ENCODE measurements at places on chromosomes 3 and 15.
A peak's percentile ranks its signal among the peaks of the same experiment; 100 is the strongest.

- DNase-seq = no peak
Observed at GRCh38 chr15:101600035-101600434, 52.1 kb downstream of the TM2D3 start.

- no peak for DNase-seq
Observed at GRCh38 chr3:176867681-176868663, 329.3 kb downstream of the TBL1XR1 start.

GRCh38 chr15:71660501-71660900 lies 149.9 kb upstream of the NR2E3 start:
- DNase-seq = no peak

- no peak for DNase-seq
Observed at GRCh38 chr3:105513042-105513441, 146.3 kb downstream of the ALCAM start.

DNA sequence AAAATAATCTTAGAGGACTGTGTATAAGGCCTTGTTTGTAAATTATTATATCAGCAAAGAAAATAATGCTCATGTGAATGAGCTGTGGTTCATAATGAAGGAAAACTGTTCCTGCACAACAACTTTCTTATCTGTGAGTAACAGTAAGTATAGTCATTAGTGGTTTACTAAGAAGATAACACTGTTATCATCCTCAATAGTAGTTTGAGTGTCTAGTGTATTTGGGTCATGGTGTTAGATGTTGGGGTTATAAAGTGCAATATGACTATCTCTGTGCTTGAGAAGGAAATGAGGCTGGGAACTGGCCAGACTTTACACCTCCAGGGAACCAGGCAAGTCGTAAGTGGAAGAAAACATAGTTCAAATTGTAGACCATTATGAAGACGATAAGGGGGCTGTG lies 15.6 kb downstream of the VPS8 start:
- no peak for DNase-seq

DNA sequence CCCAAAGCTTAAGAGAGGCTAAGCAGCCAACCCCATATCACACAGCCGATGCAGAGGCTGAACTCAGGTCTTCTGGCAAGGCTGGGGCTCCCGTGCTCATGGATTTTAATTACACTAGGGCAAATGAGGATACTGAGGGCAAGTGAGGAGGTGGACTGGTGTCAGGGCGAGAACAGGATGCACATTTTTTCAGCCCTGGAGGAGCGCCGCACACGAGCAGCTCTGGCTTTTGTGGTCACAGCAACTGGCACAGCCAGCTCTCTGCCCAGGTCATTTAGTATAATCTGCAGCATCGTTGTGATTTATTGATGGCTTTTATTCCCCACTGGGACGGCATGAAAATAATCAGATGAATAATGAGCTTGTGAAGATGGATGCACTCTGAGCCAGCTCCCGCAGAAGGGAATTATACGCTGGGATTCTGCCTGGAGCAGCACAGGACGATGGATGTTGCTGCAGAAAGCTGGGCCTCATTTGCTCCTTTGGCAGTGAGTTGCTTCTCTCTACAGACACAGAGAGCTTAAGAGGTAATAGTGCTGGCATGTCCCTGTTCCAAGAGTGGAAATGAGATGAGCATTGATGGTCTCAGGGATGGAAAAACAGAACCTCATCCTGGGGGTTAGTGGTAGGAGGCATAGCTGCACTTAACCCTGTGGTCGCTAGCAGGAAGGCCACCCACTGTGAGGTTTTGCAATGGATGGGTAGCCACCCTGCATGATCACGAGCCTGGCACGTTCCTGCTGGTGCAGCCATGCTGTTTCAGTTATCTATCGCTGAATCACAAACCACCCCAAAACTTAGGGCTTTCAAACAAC lies 135.4 kb downstream of the UACA start:
- peak; percentile 25 for DNase-seq

DNA sequence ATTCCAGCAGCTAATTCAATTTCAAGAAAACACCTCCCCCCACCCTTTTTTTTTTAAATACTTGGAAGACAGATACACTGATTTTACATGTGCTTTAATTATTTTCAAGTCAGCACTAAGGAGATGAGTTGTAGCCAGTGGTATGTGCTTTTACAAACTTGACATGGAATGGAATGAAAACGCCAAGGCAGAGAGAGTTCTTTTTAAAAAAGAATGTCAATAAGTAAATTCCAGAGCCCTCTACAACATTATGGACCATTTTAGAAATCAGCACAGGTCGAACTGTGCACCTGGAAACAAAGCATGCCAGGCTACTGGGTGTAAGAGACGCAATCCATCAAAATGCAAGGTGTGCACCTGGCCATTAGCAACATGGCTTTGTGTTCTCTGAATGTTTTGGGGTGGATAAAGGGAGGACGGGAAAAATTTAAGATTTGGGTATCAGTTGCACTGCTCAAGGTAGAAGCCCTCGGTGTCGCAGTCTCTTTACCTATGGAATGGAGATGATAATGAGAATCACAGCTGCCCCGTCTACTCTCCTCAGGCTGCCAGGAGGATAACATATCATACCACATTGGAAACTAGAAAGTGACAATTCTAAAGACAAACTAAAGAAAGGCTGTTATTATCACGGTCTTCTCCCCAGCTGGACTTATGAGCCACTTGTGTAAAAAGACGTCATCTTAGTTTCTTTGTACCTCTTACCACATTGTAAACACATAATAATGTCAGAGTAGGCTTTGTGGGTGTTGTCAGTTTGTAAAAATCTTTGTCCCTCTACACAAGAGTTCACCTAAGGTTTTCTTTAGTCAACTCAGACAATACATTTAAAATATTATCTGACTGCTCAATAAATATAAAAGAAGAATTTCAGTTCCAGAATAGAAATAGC lies 107.4 kb upstream of the PRICKLE2 start:
- no peak for DNase-seq

DNA sequence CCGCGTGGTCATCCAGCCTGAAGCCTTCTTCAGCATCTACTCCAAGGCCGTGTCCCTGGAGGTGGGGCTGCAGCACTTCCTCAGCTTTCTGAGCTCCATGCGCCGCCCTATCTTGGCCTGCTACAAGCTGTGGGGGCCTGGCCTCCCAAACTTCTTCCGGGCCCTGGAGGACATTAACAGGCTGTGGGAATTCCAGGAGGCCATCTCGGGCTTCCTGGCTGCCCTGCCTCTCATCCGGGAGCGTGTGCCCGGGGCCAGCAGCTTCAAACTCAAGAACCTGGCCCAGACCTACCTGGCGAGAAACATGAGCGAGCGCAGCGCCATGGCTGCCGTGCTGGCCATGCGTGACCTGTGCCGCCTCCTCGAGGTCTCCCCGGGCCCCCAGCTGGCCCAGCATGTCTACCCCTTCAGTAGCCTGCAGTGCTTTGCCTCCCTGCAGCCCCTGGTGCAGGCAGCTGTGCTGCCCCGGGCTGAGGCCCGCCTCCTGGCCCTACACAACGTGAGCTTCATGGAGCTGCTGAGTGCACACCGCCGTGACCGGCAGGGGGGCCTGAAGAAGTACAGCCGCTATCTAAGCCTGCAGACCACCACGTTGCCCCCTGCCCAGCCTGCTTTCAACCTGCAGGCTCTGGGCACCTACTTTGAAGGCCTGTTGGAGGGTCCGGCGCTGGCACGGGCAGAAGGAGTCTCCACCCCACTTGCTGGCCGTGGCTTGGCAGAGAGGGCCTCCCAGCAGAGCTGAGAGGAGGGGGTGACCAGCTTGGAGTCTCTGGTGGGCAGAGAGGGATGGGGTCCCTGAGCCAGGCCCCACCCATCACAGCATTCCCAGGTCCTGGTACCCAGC lies 37.9 kb downstream of the GOLGA6A start:
- no peak for DNase-seq

DNA sequence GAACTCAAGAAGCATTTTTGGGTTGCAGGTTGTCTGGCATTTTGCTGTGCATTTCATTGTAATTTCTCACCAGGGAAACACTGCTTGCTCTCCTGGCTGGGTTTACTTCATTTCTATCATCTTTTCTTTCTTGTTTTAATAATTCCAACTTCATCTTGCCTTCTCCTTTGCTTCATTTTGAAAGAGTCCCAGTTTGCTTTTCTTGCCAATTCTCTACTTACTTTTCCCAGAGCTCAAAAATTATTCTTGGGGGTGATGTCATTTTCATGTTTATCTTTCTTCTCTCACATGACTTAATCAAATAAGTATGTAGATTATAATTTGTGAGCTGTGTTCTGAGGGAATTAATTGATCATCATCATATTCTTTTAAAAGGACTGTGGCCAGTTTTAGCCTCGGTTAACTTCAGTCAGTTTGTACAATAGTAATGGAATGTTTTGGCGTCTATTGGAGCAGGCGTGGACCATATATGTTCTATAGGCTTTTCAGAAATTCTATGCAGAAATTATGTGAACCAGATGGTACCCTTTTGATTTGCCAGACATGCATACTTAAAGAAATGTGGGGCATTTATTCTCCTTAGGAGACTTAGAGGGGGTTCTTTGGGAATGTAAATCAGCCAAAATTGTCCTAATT lies 30.1 kb downstream of the SH3GL3 start:
- no peak for DNase-seq

- peak; percentile 89 for DNase-seq
Observed at GRCh38 chr3:46892285-46893145, 15.0 kb downstream of the PTH1R start.

GRCh38 chr3:107965136-107965655 lies 125.6 kb downstream of the CD47 start:
- DNase-seq = no peak

DNA sequence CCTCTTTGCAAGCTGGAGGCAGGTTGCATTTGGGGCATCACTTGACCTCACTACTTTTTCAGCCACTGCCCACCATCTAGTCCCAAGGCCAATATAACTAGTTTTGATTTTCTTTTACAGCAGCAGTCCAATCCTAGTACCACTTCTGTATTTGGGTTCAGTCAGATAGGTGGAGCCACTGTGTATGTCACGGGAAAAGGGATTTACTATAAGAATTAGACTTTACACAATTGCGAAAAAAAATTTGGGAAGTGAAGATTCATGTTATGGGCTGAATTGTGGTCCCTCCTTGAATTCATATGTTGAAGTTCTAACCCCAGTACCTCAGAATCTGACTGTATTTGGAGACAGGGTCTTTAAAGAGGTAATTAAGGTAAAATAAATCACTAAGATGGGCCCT lies 37.4 kb upstream of the NMNAT3 start:
- no peak for DNase-seq

GRCh38 chr15:70466895-70467529 lies 296.3 kb downstream of the UACA start:
- DNase-seq = peak; percentile 73

GRCh38 chr15:88108991-88109390 lies 147.5 kb downstream of the NTRK3 start:
- DNase-seq = peak; percentile 13

DNA sequence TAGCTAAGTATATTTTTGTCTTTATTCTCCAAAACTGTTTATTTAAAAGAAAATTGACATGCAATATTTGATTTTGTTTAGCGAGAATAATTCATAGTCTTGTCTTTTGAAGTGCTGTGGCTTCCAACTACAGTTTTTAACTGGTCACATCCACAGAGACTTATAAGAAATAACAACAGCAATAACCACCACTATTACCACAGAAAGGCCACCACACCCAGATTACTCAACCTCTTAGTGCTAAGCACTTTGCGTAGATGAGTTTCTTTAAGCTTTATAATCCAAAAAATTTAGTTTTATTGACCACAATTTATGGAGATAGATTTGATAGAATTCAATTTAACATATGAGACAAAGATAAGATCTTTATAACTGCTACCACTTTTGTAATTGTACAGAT lies 468.4 kb upstream of the UBE2E2 start:
- no peak for DNase-seq

DNA sequence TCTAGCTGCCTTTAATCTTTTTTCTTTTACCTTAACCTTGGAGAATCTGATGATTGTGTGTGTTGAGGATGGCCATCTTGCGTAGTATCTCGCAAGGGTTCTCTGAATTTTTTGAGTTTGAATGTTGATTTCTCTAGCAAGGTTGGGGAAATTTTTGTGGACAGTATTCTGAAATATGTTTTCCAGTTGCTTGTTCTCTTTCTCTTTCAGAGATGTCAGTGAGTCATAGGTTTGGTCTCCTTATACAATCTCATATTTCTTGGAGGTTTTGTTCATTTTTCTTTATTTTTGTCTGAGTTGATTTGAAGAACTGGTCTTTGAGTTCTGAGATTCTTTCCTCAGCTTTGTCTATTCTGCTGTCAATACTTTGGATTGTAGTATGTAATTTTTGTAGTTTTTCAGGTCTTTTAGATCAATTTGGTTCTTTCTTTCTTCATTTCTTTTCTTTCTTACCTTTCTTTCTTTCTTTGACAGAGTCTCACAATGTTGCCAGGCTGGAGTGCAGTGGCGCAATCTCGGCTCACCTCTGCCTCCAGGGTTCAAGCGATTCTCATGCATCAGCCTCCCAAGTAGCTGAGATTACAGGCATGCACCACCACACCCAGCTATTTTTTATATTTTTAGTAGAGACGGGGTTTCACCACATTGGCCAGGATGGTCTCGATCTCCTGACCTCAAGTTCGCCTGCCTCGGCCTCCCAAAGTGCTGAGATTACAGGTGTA lies 366.4 kb upstream of the RASGRP1 start:
- DNase-seq = no peak

DNA sequence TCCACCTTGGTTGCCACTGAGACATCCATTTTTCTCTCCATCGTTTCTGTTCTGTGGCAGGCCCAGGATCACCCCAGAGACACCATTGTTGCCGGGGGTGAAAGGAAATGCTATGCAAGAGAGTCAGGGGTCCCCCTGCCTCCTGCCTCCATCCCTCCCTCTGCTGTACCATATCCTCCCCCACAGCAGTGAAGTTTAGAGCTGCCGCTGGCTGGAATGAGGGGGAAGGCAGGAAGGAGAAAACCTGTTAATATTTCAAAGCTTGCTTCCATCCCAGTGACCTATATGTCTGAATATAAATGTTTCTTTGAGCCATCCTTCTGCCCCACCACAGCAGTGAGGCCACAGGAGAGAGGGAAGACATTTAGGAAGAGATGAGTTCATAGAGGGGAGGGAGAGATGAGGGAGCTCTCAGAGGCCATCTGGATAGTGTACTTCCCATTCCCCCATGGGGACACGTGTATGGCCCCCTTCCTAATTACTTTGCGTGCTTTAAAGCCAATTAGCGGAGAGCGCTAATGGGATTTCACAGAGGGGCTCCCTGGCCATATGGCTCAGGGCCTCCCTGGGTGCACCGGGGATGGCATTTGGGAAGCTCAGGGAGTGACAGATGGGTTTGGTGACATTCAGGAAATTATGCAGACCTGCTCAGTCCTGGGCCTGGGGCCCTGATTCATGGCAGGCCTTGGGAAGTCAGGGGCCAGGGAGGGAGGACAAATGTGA lies 40.4 kb upstream of the CHRNB4 start:
- peak; percentile 98 for DNase-seq

DNA sequence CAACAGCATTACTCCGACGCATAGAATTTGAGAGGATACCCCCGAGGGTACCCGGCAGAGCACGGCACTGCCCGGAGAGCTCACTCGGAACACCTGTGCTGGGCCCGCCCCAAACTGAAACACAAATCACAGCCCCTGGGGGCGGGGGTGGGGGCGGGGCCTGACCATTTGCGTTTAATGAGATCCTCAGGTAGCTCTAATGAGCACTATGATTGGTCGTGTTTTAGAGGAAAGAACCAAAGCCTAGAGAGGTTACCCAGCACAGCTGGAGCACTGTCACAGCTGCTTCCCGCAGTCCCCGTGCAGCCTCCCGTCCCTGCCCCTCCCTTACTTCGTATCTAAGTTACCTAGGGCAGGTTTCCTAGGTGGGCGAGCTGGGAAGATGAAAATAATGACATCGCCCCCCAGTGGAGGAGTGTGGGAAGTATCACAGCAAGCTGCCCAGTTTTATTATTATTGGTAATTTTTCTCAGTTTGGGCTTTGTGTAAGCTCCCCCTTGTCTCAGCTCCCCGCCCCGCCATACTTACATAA lies 187.1 kb downstream of the PDE8A start:
- peak; percentile 62 for DNase-seq

GRCh38 chr3:152786977-152787681 lies 47.8 kb upstream of the P2RY1 start:
- DNase-seq = no peak

Measured in WERI-Rb-1 (cell line).